Kidney (tissue), 22 donors: ENCODE measurements at places on chromosomes 1 and 21.

- peak; percentile 64 for DNase-seq
Measured at GRCh38 chr1:10338047-10338446, 60.8 kb upstream of the PGD start.

DNA sequence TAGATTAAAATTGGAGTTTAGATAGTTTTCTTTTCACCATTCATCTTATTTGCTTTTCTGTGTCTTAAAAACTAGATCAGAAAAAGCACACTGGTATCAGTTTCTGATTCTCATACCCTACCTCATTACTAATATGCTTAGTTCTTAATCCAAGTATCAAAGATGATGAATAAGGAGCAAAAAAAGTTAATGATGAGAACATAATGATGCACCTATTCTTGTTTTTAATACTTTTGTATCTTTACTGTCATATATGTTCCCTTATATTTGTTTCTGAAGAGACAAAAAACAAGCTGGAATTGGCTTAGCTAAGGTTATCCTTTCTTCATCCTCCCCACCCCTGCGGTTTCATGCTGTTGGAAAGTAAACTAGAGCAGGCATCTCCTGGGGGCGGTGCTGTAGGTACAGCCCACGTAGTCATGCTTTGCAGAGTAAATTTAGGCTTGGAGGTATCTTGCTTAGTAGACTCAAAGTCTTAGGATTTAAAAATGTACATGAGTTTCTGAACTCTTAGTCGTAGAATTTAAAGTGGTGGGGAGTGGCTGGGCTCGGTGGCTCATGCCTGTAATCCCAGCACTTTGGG is 16.4 kb downstream of the CNIH4 start:
- DNase-seq = no peak

GRCh38 chr1:114345930-114346479 is 165.0 kb downstream of the TRIM33 start:
- DNase-seq = no peak

- DNase-seq = no peak
Measured at GRCh38 chr1:61085983-61086644, 3.8 kb downstream of the NFIA start.

DNA sequence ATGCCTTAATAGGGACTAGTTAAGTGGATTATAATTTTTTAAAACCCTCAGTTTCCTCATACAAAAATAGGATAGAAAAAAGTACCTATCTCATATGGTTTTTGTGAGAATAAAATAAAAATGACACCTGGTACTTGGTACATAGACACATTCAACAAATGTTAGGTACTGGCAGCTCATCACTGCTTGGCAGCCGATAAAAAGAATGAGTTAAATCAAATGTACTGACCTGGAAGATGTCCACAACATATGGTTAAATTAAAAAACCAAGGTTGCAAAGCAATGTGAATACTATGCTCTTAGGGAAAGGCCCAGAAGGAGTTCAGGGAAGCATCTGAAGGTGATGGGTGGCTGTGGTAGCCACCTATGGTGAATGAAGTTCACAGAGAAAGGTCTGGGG is 64.9 kb upstream of the SMYD2 start:
- no peak for DNase-seq

GRCh38 chr1:86860424-86860823 is 53.5 kb downstream of the SELENOF start:
- DNase-seq = no peak
